ENCODE measurements at places on chromosomes 1 and 21.

DNA sequence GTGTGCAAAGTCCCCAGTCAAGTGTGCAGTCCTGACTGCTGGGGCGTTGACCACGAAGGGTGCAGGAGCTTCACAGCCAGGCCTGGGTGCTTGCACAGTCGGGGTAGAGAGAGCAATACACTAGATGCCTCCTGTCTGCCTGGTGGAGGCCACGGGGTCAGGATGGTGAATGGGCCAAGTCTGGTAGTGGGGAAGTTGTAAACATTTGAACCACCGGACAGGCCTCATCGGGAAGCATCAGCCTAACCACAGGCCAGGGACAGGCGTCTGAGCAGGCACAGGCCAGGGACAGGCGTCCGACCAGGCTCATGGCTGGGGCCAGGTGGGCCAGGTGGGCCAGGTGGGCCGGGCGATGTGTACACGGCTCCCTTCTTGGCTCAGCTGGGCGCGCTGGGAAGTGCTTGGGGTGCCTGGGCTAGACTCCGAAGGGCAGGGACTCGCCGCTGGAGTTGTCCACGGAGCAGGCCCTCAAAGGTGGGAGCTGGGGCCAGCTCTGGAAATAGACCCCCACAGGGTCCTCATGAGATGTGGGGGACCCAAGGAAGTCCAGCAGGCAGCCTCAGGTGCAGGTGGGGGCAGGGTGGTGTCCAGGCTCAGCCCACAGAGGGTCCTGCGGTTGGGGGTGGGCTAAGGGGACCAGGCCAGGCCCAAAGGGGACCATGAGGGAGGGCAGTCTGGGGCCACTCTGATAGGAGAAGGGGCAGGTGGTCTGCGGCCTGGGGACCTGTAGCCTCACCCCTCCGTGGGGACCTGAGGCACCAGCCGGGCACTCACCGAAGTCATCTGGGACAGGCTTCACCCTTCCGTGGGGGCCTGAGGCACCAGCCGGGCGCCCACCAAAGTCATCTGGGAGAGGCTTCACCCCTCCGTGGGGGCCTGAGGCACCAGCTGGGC lies 15.0 kb downstream of the COL6A1 start:
- DNase-seq: no peak

DNA sequence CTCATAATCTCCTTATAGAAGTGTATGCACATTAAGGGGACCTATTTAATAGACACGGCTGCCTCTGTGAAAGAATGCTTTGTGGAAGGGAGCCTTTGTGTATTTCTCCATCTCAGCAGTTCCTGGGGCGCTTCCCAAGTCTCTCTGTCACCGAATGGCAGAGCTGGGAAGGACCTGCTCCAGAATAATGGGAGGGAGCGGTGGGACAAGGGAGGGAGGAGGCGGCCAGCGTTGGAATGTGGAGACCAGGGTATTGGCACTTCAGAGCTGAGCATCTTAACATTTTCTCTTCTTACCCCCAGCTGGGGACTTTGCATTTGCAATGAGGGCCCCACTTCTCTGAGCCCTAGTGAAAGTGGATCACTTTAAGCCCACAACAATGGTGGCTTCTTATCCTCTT lies 23.9 kb downstream of the CACHD1 start:
- DNase-seq: no peak

DNA sequence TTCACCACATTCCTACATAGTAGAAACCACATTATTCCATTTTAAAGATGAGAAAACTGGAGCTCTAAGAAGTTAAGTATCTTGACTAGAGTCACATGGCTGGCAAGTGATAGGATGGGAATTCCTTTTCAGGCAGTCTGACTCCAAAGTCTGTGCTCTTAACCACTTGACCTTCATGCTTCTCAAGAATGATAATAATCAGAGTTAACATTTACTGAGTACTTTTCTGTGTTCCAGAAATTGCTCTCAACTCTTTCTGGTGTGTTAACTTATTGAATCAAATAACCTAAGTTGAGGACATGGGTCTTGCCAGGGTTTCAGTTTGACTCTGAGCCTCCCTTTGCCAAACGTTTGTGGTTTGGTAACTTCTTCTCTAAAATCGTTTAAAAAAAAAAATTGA lies 169.4 kb downstream of the RASAL2 start:
- no peak for DNase-seq

DNA sequence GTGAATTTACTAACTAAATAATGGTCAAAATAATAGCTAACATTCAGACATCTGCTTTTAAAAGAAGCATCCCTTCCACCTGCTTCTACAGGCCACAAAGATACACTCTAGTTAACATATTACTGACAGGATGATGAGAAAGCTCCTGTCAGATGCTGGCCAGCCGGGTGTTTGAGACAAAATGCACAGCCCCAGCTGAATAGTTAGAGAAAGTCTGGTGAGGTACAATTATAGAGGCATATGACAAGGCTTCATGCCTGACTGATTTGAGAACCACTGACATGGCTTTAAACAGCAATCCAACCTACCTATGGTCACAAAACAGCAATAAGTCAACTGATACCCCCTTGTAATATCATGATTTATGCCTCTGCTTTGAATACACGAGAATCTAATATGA lies 137.0 kb downstream of the DENND1B start:
- no peak for DNase-seq

DNA sequence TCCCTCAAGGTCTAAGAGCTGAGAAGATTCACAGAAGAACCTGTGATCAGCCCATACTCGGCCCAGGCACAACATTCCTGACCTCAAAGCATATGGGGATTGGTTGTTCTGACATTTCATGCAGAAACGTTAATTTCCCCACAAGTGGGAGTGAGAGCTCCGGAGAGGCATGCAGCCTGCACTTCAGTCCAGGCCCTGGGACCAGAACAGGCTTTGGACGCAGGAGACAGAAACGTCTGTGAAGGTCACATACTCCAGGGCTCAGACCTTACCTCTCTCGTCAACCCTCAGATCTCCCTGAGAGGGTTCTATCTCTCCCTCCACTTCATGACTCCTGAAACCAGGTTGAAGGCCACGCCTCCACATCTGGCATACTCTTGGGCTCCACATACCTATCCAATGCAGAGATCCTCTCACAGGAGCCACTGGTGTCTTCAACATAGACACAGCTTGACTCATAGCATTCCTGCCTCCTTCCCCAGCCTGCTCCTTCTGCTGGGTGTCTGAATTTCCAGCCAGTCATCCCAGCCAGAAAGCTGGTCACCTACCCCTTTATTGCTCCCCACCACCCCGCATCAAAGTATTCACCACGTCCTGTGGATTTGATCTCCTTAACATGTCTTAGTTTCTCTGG lies 149.2 kb downstream of the OMA1 start:
- no peak for DNase-seq

GRCh38 chr1:81799939-81800694 lies 617 bp upstream of the ADGRL2 start:
- no peak for DNase-seq

GRCh38 chr1:108843390-108844137 lies 13.3 kb downstream of the AKNAD1 start:
- no peak for DNase-seq

DNA sequence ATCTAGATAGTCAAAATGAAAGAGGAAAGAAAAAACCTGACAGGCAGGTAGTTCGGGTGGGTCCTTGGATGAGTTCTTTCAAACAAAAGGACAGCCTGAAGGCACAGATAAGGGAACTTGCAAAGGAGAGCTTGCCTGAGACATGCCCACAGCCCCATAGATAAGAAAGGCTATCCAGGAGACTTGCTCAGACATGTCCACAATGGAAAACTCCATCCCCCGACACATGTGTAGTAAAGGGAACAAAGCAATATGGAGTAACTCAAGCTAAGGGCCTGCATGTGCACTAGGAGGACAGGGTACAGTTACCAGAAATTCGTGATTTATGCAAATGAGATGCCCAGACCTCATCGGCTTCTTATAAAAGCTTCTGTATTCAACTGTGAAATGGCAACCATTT lies 281.5 kb downstream of the NEGR1 start:
- DNase-seq: no peak

- no peak for DNase-seq
These were observed 46.0 kb downstream of the DPH5 start for GRCh38 chr1:100979631-100980030.

DNA sequence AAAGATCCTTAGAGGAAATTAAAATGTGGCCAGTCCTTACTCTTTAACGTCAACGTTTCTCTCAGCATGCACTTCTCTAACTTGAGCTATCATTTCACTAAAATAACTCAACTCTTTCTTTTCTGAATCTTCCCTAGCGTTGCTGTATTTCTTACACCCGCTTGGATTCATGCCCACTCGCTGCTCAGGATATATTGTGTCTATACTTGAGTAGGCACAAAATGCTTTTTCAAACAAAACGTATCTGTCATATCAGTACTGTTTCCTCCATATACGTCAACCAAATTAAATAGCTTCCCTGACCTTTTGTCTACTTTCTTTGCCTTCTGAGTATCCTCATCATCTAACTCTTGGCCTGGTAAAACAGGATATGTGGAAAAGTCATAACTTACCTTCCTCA lies 549.7 kb downstream of the SMYD3 start:
- DNase-seq: no peak

- DNase-seq: no peak
These were observed 26.7 kb upstream of the TP53BP2 start for GRCh38 chr1:223872308-223872901.

DNA sequence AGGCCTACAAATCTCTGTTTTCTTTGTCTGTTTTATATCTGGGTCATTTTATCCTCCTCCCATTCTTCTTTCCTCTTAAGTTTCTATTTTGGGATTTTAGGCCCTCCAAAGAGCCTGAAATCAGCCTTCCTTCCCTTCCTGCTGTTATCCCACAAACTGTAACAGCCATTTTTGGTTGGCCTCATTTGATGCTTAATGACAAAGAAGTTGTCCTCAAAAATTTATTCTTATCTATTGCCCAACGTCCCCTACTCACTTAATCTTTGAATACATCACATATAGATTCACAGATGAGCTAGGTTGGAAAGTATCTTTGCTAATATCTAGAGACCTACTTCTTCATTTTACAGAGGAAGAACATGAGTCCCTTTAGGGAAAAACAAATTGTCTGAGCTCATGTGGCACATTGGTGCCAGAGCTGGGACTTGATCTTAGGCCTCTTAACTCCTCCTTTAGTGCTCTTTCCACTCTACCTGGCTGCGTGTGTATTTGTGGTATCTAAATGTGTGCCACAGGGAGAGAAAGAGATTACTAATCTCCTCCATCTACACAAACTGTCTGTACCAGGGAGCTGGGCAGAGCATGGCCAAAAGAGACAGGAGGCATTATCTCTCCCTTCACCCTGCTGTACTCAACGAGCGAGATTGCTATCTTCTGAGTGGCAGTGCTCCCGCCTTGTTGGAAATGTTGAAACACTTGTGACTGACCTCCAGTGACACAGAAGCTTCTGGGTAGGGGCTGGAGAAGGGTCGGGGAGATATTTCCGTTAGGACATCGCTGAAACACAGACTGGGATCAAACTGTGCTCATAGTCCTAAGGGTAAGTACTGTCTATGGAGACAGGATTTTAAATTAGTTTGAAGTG lies 30.1 kb downstream of the RHEX start:
- no peak for DNase-seq

DNA sequence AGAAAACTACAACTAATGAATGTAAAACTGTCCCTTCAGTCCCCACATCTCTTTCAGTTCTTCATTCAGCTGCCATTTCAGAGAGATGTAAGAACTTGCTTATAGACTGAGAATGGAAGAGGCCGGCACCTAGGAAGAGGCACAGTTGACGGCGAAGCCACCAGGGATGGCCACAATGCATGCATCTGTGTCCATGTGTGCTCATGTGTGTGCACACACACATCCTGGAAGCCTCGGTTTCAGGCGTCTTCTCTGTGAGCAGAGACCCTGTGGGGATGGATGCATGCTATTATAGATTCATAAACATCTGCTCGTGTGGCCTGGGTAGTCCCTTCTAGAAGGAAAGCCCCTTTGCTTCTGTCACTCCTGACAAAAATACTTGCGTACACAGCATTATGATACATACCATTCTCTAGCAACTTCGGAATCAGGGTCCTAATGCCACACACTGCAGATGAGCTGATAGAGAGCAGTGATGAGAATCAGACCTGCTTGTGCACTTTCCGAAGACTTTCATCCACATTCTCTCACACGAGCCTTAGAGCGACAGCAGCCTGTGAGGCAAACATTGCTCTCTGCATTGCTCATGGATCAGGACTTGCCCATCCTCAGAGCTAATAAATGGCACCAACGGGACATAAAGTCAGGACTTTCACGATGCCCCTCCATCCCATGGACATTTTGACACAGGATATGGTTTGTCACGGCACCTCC lies 12.4 kb upstream of the GPR61 start:
- no peak for DNase-seq

DNA sequence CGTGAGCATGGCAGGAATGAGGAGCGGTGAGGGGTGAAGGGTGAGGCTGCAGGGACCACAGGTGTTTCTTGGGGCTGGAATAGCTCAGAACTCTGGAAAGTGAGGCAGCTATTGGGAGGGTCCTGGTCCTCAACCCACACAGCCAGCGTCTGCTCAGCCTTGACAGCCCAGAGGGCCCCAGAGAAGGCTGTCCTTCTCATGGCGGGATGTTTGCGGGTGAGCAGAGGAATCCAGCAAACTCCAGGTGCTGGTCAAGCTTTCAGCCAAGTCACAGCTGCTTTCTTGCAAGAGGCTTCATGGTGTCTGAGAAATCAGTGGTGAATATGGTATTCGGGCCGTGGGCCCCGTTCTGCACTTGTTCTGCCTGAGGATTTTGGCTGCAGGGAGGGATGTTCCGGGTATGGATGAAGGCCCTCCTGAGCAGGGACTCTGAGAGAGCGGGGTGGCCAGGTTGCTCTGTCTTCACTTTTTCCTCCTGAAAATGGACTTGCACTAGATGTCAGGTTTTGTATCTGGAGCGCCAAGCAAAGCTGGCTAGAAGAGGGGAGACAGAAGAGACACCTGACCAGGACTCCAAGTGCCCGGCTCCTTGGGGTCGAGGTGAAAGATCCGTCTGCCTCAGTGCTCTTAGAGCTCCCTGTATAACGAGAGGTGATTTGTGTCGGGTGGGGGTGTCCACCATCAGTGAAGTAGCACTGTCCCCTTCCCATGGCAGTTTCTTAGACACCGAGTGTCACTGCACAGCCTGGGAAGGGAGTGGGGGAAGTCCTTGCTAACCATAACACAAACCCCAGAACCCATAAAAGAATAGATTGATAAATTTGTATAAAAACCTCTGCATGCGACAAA lies 139.9 kb downstream of the PEX14 start:
- no peak for DNase-seq

DNA sequence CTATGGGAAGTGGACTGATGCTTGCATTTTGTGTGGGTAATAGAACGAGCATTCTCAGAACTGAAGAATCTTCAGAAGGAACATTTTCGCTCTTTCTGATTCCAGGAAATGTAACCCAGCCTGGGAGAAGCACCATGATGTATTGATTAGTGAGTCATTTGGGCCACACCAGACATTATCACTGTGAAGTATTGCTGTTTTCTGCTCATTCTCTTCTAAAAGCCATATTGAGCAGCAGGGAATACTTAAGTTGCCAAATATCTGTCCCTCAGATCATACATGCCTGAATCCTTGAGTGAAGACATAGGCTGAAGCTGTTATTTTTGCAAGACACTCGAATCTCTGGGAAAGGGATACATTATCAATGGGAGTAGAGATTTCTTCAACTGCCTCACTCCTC lies 213.1 kb downstream of the PCP4 start:
- DNase-seq: no peak

DNA sequence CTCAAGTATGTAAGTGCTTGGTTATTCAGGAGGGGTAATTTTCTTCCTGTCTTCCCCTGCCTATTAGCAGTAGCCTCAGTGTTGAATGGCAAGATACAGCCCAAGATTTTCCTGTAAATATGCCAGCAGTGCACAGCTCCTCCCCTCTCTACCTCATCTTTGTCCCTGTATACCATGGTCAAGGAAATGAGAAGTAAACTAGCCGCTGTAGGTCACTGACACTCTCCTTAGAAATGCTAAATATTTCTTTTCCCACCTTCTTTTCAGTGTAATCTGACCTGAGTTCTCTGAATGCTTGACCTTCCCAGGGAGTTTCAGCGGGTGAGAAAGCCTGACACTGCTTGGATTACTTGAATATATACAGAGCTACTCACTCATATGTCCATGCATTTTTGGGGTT lies 84.1 kb upstream of the ZNF326 start:
- no peak for DNase-seq

Measured in CD4-positive, alpha-beta T cell treated with Interleukin-6 for 4 hours (primary cell).